Stimulated activated CD8-positive, alpha-beta memory T cell treated with anti-CD3 and anti-CD28 coated beads, Interleukin-7, amount 100 ng/mL, for 48 hours (primary cell): ENCODE measurements at places on chromosomes 16 and 17.
A peak's percentile ranks its signal among the peaks of the same experiment; 100 is the strongest.

GRCh38 chr17:44850025-44850424, 2.3 kb downstream of the HIGD1B start:
- DNase-seq: no peak

DNA sequence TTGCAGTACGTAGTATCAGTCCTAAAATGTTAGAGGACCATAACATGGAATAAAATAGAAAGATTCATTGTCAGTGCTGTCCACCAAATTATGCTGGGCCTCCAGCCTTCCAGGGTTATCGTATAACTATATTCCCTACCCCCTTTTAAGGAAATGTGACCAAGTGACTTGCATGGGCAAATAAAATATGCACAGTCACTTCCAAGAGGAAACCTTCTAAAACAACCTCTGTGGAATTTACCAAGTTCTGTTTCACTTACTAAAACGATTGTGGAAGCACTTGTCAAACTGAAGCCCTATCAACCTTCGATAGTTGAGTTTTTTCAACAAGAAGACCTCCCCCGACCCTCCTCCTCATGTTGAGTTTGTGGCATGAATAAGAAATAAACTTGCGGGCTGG, 345.4 kb upstream of the C16orf82 start:
- no peak for DNase-seq

- DNase-seq: no peak
Observed at GRCh38 chr17:82605939-82606600, 42.2 kb downstream of the WDR45B start.

- peak; percentile 35 for DNase-seq
Observed at GRCh38 chr17:40647624-40648383, at the start of gene SMARCE1. Gene SMARCE1 (minus strand): TSS chr17:40647818. CDS start chr17:40645802, 2,016 bp downstream.

DNA sequence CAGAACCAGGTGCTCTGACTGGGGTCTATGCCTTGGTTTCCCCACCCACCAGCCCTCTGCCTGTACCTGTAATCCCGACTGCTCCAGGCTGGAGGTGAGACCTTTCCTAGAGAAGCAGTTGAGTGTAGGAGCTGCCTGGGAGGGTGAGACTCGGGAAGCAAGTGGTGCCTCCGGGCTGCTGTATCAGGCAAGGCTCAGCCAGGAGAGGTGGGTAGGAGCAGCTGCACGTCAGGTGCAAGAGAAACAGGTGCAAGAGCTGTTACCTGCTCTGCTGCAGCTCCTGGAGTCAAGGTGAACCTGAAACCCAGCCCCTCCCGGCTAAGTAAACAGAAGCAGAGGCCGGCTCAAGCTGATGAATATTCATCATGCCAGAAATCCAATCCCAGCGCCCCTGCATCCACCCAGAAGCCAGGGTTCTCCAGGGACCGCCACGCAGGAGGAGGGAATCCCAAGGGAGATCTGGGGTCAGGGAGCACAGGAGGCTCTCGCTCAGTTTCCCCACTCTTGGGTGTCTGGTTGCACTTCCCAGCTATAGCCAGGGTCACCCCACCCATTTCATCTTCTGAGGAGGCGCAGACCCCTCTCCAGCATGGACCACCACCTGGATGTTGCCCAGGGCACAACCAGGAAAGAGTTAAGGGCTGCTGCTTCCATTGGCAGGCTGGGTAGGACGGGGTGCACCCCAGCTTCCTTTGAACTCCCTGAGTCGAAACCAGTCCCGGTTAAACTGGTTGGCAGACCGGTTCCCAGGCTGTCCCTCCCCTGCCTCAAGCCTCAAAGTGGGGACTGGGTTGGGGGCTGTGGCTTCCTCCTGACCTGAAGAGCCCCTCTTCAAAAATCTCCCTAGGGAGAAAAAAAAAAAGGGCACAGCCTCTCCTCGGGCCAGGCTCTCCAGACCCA, at the start of gene PRR15L:
Gene PRR15L, minus strand, starts transcription at position 293 of the 900 bp plus-strand sequence. CDS start 4,649 bp downstream, outside the sequence.
- DNase-seq: no peak

GRCh38 chr17:41528959-41529353, 848 bp upstream of the KRT19 start:
- DNase-seq: no peak

GRCh38 chr16:67264866-67265265, 14.5 kb upstream of the PLEKHG4 start:
- DNase-seq: no peak
